Stimulated activated CD4-positive, alpha-beta T cell treated with anti-CD3 and anti-CD28 coated beads, Interleukin-2, amount 100 ng/mL, for 4 hours (primary cell): ENCODE measurements at places on chromosomes 3 and 15.
A peak's percentile ranks its signal among the peaks of the same experiment; 100 is the strongest.

GRCh38 chr15:60672400-60672799 lies 193.5 kb upstream of the ICE2 start:
- no peak for DNase-seq

DNA sequence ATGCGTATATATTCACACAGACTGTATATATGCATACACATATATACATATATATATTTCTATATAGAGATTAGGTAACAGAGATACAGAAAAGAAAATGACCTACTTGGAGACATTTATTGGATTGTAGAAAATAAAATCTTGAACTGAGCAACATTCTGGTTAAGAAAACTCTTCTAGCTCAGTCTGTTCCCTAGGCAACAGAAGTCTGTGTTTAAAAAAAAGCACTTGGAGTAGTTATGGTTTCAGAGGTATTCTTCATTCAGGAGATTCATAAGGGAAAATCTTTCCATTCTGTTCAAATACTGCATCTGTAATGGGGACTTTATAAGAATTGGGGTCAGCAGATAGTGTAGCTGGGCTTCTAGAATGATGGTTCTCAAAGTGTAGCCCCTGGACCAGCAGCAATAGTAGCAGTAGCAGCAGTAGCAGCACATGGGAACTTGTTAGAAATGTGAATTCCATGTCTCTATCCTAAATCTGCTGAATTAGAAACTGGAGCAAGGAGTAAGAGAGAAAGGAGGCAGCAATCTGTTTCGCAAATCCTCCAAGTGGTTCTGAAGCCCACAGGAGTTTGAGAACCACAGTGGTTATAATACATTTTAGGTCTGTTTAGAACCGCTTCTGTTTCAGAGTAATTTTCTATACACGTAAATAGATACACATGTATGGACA lies 112.8 kb upstream of the TMEM108 start:
- no peak for DNase-seq

DNA sequence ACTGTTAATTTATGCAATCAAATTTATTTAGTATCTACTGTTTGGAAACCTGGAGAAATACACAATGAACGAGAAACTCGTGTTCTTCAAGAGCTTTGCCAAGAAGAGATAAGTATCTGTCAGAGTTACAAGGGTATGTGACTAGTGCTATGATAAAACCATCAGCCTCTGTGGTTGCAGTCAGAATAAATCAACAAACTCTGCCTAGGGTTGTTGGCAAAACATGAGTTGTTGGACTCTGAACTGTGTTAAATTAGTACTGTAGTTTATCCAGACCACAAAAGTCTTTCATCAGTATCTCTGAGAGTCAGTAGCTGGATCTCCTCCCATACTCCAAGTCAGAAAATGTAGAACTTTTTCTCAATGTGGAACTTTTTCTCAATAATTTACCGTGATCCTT lies 918.4 kb downstream of the NAALADL2 start:
- no peak for DNase-seq

DNA sequence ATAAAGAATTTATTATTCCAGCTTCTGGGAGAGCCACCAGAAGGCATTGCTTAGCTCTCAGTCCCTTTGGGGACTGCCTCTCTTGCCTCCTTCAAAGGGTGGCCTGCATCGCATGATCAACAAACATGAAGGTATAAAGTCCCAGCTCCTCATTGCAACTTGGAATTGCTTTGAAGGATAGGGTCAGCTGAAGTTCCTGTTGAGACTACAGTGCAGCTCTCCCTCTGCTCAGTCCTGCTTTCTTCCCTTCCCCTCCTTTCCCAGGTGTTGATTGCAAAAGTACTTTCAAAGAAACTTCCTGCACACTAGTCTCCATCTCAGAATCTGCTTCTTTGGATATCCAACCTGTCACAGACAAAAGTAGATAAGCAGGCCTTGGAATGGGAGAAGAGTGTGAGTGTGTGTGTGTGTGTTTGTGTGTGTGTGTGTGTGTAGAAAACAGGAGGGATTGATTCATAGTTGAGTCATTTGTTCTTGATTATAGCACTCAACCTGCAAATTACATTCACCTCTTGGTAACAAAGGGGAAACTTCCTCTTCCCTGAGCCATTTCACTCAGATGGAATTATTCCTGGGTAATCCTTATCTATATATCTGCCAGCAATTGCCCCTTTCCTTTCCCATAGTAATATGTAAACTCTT lies 13.7 kb downstream of the CCR8 start:
- DNase-seq, result no peak

DNA sequence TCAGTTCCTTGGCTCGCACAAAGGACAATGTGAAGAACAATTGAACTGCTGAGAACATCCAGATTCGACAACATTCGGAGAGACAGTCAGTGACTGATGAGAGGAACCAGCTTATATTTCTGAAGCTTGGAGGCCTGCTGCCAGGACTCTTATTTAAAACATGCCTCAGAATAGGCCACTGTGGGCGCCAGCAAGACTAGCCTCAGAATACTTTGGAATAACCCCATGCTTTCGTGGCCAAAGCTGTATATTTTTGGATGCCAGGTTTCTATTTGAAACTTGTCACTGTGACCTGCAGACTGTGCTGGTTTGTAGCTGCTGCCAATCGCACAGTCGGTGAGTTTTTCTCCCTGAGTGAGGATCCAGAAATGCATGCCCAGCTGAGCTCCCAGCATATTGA lies 129.9 kb upstream of the UBE3A start:
- no peak for DNase-seq

GRCh38 chr3:20810555-20810954 lies 624.5 kb upstream of the SGO1 start:
- no peak for DNase-seq

- DNase-seq, result no peak
Observed at GRCh38 chr3:66567077-66567476, 66.3 kb upstream of the LRIG1 start.

DNA sequence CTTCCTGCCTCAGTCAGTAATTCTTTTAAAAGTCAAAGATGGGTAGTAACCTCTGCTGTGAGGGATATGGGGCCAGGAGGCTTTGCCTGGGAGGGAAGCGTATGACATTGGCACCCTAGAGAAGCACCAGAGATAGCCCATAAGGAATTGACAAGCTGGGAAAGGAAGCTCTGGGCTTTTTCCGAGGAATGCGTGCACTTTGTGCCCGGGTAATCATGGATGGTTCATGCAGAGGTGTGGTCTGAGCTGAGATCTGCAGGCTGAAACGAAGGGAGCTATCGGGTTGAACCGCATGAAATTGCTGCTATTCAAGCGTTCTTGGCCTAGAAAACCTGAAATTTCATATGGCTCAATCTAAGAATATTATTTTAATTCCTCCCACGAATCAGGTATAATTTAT lies 127.7 kb upstream of the TLE3 start:
- no peak for DNase-seq

GRCh38 chr15:75456710-75457109 lies 5.2 kb upstream of the SIN3A start:
- DNase-seq, result no peak

GRCh38 chr15:63070681-63071129 lies 28.2 kb downstream of the TPM1 start:
- DNase-seq, result no peak

DNA sequence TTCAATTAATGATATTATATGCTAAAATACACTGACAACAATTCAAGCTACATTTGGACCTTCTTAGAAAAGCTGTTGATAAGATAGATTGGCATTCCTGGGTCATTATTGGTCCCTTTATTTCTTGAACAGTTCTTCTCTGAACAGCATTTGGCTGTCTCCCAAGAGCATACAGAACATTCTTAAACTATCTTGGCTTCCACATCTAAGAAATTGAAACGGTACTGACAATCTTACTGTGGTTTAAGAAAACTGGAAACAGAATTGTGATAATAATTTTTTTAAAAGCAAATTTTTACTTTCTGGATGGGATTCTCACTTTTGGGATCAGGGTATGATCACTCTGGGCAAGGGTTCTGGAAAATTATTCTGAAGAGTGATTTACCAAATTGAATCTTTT lies 161.7 kb upstream of the ZNF385D start:
- DNase-seq, result no peak

GRCh38 chr3:13039213-13039896 lies 33.9 kb downstream of the IQSEC1 start:
- no peak for DNase-seq

DNA sequence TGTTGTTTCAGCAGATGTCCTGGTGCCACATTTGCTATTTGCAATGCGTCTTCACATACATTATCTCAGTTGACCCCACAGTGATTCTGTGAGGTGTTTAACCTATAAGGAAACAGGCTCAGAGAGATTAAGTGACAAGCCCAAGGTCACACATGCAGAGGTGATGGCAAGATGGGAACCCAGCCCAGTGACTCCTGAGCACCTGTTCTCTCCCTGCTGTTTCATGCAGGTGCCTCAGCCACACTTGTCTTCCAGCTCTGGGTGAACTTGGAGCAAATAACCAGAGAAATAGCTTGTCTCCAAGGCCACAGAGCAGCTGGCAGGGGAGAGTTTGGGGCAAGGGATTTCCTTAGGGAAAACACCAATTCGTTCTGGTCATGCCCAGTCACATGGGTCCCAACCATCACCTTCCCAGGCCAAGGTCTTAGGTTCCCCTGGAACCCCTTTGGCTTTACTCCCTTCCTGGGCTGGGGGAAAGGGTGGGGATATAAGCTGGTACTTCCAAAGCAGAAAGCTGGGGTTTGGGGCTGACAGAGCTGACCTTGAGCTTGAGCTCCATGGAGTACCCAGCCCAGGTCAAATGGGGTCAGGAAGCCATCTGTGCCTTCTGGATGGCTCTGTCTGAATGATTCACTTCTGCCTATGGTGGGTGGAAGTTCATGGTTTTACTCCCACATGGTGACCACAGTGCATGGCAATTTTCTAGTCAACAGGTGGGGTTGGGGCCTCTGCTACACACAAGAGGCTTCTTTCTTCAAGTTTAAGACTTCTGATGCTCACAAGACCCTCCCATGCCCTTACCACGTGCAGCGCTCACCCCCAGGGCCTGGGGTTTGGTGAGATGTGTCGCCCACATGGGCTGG lies 22.4 kb downstream of the LIPC start:
- peak; percentile 49 for DNase-seq

- no peak for DNase-seq
Observed at GRCh38 chr3:11559816-11560633, 83.7 kb downstream of the VGLL4 start.

- DNase-seq, result no peak
Observed at GRCh38 chr15:72033285-72033684, 84.7 kb downstream of the MYO9A start.

GRCh38 chr15:70196372-70197316 lies 98.9 kb upstream of the TLE3 start:
- DNase-seq, result peak; percentile 16

DNA sequence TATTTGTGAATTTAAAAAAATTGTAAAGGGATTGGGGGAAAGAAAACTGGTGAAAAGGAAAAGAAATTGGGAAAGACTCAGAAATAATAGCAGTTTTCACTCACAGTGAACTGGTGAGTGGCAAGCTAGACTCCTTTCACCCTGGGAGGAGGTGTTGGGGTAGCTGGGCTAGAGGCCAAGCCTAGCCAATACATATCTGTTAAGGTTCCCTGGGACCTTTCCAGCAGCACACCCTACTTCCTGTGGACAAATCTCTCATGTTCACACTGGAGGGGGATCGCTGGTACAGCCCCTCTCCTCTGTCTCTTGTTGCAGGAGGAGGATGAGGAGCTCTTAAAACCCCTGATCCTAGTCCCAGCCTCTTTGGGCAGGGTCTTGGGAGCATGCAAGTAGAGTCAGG lies 3.7 kb upstream of the RPP25 start:
- no peak for DNase-seq

- no peak for DNase-seq
Observed at GRCh38 chr3:25817107-25817506, 27.2 kb downstream of the OXSM start.

GRCh38 chr3:23000371-23000770 lies 202.8 kb upstream of the UBE2E2 start:
- DNase-seq, result no peak

DNA sequence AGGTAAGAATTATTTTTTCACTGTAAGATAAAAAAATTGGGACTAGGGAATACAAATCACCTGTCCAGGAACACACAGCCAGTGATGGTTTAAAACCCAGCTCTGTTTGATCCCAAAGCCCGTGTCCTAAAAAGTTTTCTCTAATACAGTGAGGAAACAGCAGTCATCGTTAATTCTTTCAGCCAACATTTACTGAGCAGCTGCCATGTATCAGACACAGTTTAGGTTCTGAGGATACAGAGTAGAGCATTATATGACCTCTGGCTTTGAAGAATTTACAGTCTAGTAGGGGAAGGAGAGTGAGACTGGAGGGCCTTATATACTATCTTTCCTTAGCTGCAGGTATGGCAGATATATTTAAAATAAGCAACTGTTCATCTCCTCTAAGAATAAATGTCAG lies 82.7 kb downstream of the KCNMB2 start:
- no peak for DNase-seq

DNA sequence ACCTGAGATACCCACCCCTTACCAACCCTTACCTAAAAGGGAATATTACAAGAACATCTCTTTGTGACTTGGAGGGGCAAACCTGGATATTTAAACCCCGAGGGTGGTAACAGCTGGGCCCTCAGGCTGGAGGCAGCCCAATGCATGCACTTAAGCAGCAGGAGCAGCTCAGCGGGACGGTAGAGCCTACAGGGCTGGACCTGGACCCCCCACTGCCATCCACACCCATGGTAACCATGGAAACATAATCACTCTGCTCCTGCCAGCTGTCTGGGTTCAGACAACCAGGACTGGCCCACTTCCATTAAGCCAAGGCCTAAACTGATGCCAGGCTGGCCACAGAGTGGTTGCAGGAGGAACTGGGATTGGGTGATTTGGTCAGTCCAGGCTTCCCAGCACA lies 52.8 kb downstream of the ETFA start:
- no peak for DNase-seq

DNA sequence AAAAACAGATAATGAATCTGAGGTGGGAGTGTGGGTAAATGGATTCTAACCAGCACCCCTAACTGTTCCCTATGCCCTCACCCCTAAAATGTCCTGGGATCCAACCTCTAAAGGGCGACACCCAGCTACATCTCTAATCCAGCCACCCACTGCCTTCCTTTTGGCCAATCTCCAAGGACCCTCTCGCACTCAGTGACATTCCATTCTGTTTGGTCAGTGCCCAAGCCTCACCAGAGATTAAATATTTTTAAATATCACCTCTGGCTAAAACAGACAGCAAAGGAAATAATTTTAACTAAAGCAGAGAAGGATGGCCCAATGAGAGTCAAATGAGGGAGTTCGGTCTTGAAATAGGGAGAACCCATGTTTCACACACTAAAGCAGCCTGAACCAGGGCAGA lies 19.9 kb upstream of the SCN10A start:
- no peak for DNase-seq

DNA sequence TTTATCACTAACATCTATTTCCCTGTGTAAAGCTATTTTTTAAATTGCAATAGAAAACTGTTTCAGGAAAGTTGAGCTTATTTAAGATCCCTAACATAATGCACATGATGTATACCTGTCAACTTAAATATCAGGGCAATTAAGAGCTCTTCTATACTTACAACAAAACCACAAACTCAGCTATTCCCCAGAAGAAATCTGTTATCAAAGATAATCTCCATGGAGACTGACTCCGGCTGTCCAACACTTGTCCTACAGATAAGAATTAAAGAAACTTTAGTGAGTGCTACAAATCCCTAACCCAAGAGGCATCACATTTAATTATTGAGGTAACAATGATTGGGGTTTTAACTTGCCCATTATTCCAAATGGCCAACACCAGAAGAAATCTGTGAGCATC lies 3.4 kb downstream of the SELENOK start:
- DNase-seq, result no peak

- no peak for DNase-seq
Observed at GRCh38 chr15:25381579-25381978, 57.2 kb downstream of the UBE3A start.

- no peak for DNase-seq
Observed at GRCh38 chr3:73866846-73867245, 242.1 kb upstream of the PDZRN3 start.

- peak; percentile 45 for DNase-seq
Observed at GRCh38 chr3:40191850-40192448, 117.6 kb upstream of the EIF1B start.
